ENCODE measurements at places on chromosomes 3 and 15.

- DNase-seq, result peak; percentile 19
These were observed 1.7 kb downstream of the EPB42 start for GRCh38 chr15:43218908-43219706.

DNA sequence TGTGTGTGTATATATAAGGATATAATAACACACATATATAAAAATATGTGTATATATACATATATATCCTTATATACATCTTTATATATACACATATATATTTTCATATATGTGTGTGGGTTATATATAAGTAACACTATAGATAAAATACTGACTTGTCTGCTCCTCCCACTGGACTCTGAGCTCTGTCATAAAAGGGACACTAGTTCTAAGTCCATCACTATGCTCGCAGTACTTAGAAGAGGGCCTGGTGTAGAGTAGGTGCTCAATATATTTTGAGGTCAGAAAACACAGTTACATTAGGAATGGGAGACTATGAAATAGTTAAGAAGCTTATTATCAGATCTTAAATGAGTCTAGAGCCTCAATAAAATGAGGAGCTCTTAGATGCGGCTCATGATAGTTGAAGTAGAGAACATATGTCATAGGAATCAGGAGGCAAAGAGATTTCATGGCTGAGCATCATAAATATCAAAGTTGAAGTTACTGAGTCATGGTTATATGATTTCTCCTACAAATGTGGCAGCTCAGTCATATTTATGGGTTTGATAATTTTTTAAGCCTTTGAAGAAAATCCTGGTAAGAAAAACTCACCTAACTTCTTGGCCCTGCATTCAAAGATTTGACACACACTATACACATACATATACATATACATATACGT is 371.2 kb upstream of the THBS1 start:
- DNase-seq, result no peak

DNA sequence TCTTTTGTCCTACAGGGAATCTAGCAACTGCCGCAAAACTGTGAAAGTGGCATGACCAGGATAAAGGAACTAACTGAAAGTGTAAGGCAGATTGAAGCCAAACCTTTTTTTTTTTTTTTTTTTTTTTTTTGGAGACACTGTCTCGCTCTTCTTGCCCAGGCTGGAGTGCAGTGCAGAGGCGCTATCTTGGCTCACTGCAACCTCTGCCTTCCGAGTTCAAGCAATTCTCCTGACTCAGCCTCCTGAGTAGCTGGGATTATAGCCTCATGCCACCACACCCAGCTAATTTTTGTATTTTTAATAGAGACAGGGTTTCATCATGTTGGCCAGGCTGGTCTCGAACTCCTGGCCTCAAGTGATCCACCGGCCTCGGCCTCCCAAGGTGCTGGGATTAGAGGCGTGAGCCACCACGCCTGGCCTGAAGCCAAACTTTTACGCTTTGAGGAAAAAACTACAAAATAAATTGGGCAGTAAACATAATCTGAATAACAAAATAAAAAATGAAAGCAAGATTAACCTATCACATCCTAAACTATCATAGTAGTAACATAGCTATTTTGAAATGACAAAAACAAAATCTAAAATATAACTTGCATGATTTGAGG is 9.7 kb downstream of the SLTM start:
- DNase-seq, result no peak

GRCh38 chr3:22587446-22587845 is 615.7 kb upstream of the UBE2E2 start:
- DNase-seq, result no peak

- no peak for DNase-seq
These were observed 412.9 kb upstream of the GRM7 start for GRCh38 chr3:6448011-6448410.

DNA sequence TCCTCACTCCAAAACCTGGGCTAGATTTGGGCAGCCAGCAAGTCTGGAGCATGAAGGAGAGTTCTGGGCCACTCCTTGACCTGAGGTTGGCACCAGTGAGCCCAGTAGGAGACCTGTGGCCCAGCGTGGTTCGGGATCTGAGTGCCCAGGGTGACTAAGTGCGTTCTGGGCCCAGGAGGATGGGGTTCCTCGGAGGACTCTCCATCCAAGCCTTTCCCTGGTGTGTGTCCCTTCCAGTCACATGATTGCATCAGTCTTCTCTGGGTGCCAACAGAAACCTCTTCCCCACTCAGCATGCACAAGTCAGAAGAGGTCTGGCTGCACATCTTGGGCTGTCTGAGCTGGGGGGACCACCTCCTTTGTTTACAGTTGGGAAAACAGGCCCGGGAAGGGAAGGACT is 14.9 kb downstream of the TMEM43 start:
- DNase-seq, result no peak

DNA sequence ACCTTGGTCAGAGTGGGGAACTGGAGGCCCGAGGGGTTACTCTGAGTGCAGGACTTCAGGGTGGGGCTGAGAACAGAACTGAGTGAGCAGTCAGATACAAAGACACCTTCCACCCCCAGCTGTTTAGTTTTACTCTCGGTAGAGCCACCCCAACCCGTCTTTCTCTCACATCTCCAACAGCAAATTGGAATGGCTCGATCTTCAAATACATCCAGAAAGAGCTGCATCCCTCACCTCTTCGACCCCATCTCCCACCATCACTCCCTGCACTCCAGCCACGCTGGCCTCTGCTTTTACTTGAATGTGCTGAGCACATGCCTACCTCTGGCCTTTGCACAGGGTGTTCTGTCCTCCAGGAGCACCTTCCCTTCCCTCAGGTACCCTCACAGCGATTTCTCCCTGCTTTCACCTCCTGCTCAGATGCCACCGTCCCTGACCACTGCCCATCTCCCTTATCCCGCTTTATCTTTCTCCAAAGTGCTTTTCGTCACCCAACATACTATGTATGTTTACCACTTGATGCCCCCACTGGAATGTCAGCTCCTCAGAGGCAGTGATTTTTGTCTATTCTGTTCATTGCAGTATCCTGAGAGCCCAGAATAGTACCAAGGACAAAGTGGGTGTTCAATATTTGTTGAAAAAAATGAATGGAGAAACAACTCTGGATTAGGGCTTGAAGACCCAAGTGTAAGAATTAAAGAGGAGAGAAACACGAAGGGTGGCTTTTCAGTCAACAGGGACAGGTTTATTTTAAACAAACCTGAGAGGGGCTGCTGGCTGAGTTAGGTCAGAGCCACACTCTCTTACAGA is 4.4 kb downstream of the CHCHD4 start:
- no peak for DNase-seq

DNA sequence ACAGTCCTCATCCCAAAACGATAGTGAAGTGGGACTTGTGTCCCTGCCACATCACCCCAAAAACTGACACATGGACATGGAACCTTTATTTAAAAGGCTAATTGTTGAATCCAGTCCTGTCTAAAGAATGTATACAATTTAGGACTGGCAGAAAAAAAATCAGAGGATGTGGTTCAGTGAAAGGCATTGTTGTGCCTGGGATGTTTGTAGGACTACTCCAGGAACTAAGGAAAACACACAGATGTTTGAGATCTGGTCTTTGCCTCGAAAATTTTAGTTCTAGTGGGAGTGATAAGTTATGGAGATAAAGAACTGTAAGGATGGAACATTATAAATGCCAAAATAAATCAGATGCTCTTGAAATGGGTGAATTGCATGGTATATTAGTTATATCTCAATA is 27.2 kb downstream of the VGLL4 start:
- DNase-seq, result no peak

DNA sequence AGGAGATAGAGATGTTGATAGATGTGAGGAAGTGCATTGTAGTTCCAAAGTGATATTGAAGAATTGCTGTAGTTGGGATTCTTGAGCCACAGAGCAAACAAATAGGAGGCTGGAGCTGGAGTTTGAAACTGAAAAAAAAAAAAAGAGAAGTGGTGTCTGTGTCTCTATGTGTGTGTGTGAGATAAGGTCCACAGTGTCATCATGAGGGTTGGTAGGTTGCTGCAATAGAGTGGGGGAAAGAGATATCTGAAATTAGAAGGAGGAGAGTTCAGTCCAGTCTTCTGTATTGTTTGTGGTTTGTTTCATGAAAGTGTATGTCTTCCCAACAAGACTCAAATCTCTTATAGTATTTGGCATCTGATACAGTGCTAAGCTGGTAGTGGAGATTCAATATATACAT is 37.3 kb upstream of the CACNA1D start:
- DNase-seq, result no peak

GRCh38 chr3:66593978-66594377 is 93.2 kb upstream of the LRIG1 start:
- no peak for DNase-seq

GRCh38 chr3:17980863-17981262 is 238.4 kb upstream of the TBC1D5 start:
- DNase-seq, result no peak

DNA sequence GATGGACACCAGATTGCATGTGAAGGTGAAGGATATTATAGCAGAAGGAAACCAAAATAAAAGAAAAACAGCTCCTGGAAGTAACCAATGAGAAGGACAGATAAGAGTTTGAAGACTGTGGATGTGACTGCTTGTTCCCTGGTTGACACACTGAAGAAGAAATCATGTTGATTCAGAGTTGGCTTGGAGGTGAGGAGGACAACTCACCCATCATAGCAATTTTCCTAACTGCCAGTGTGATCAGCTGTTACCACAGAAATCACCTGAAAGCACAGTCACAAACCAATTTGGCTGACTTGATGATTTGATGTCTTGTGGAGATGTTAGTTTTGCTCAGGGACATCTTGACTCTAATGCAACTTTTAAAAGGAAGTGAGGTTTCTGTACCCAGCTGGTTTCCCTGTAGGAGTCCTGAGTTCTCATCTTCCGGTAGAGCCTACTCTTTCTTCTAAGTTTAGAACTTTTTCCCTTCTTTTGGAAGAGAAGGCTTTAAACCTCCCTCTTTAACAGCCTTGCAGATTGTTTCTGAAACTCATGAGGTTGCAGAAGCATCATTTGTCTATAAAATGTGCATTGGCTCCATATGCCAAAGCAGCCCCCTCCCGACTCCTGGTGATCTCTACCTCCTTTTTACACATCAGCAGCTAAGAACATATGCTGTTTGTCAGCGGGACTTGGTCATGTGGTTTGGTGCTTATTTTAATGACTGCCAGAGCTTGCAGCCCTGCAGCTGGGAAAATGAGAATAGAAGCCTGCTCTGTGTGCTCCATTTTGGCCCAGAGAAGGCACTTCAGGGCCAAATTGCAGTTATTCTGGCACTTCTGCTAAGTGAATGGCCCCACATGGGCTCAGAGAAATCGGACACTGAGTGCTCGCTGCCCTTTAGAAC is 10.3 kb downstream of the ATG7 start:
- no peak for DNase-seq

GRCh38 chr15:88006146-88006545 is 250.4 kb downstream of the NTRK3 start:
- DNase-seq, result no peak

DNA sequence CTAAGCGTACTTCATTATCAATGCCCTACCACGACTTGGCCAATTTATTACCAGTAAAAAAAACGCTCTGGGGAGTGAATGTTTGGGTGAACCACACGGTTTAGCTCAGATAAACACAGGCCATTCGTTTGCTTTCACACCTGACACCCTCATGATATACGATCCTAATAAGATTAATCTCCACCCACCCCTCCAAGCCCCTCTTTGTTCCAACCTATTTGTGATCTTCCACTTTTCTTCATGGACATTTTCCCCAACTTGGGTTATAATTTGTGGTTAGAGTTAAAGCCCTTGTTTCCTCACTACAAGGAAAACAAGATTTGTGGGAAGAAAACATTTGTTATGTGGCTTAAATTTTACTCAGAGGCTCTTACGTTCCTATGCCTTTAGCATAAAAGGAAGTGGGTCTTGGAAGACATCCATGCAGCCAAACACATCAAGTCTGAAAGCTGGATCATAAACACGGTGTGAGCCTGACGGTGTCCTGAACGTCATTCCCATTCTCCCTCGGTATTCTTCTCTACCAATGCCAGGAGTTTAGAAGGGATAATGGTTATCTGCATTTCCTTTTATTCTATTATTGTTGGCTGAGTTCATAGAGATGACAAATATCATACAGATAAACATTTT is 518.9 kb downstream of the NR2F2 start:
- DNase-seq, result no peak

GRCh38 chr15:100633763-100634075 is 31.3 kb downstream of the ASB7 start:
- DNase-seq, result no peak

GRCh38 chr3:127549826-127550467 is 40.6 kb downstream of the TPRA1 start:
- no peak for DNase-seq

DNA sequence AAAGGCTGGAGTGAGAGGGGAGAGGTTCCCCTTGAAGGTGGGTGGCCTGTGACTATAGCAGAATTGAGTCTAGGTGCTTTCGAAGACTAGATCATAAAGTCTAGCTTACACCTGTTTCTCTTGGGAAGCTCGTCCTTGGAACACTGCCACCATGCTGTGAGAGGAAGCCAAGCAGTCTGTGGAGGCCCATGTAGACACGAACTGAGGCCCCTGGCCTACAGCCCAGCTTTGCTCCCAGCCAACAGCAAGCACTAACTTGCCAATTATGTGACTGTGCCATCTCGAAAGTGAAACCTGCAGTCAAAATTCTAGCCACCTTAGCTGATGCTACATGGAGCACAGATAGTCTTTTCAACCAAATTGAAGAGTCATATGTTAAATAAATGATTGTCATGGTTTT is 190.5 kb upstream of the NECTIN3 start:
- DNase-seq, result no peak

- no peak for DNase-seq
These were observed 263.1 kb downstream of the PDZRN3 start for GRCh38 chr3:73361591-73361990.

- no peak for DNase-seq
These were observed 75.3 kb downstream of the STXBP5L start for GRCh38 chr3:120983321-120983665.

- no peak for DNase-seq
These were observed 92.8 kb downstream of the CCNL1 start for GRCh38 chr3:157067114-157067513.

DNA sequence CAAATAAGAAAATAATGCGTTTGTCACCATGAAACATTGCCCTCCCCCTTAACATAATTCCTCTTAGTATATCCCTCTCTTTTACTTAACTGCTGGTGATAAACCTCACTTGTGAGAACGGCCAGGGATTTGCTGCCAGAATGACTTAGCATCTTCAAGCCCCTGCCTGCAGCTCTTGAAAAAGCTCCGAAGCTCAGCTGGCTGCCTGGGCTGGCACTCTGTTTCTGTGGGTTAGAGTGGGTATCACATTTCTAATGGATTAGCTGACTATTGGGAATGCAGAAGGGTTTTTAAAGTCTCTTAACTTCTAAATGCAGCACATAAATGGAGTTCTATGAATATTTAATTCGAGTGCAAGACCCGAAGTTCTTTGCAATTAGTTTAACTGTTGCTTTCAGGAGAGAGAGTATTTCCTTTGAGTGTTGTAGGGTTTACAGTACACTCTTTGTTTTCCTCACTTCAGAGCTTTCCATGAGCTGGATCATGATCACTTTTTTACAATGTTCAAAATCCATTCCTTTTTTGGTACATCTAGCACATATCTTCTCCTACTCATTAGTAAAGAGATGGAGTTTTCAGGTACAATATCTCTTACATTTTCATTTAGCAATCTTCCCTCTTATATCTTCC is 124.7 kb upstream of the RBMS3 start:
- no peak for DNase-seq

GRCh38 chr3:14957925-14958324 is 10.5 kb downstream of the NR2C2 start:
- no peak for DNase-seq
